Erythroblast (primary cell): ENCODE measurements at places on chromosomes 2 and 18.

DNA sequence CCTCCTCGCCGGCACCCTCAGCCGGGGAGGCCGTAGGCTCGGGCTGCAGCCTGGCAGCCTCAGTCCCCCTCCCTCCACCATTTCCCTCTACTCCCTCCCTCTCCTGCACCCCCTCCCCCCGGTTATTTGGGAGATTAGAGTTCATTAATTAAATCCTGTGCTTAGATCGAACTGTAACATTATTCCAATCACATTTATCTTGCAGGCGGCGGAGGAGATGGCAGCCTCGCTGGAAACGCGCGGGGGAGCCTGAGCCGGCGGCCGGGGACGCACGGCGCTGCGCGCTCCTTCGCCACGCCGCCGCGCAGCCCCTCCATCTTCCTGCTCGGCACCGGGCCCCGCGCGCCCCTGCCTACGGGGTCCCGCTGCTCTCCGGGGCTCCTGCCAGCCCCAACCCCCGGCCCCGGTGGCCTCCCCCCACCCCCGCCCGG, at the start of gene ST8SIA3:
Gene ST8SIA3, plus strand, starts transcription at position 287 of the 431 bp plus-strand sequence. CDS start 290 bp downstream, outside the sequence.
- DNase-seq = no peak

DNA sequence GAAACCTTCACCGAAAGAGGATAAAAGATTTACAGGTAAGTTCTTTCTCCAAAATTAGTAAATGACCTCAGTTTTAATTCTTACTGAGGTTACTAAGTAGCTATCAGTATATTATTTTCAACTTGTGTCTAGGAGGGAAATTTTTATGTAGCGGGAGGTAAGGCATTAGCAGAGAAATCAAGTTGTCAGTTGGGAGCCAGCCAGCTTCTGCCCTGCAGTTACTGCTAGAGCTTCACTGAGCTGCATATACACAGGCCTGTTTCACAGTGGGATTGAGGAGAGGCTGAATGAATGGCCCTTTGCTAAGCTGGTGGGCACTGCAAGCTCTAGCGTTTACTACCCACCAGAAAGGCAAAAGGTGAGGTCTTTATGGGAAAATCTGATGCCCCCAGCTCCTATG, 105.7 kb downstream of the ACAA2 start:
- no peak for DNase-seq

GRCh38 chr18:3611313-3612090, 161.5 kb downstream of the TGIF1 start:
- DNase-seq = no peak

GRCh38 chr2:170953941-170954340, 24.9 kb downstream of the GORASP2 start:
- no peak for DNase-seq

- DNase-seq = no peak
These were observed 34.0 kb downstream of the BMPR2 start for GRCh38 chr2:202410092-202410491.

DNA sequence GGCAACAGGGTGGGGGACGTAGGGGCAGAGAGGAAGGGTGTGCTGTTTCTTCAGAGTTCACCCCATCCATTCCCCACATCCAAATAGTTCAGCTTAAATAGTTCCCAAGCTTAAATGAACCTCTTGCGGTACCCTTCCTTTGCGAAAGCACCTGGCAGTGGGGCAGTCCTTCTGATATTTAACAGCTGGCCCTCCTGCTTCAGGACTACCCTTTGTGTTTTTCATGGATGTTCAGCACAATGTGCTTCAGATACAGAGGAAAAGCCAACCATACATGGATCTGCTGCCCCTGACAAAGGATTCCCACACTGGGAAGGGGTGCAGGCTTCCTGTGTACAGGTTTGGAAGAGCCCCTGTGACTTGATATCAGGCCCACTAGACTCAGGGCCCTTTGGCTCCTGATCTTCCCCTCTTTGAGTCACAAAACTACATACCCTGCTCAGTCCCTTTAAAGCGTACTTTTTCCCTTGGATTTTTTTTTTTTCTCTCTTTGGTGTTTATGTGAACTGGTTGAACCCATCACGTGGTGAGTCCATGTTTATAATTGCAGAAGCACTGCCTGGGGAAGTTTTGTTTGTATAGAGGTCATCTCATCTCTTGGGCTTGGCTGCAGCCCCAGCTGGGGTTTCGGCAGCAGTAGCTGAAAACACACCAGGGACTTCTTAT, 45.3 kb upstream of the IGFBP5 start:
- DNase-seq = no peak

DNA sequence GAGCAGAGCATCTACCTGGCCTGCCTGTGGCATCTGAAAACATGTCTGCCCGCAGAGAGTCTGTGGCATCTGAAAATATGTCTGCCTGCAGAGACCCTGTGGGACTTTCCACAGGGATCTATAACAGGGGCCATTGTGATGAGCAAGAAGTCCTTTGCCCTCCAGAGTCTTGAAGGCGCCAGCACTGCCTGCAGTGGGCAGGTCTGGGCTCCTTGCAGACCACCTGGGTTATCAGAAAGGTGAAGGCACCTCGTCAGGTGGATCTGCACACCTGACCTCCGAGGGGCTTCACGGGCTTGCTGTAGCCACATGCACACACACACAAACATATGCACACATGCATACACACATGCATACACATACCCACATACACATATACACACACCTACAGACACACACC, 189.5 kb upstream of the HDAC4 start:
- no peak for DNase-seq

DNA sequence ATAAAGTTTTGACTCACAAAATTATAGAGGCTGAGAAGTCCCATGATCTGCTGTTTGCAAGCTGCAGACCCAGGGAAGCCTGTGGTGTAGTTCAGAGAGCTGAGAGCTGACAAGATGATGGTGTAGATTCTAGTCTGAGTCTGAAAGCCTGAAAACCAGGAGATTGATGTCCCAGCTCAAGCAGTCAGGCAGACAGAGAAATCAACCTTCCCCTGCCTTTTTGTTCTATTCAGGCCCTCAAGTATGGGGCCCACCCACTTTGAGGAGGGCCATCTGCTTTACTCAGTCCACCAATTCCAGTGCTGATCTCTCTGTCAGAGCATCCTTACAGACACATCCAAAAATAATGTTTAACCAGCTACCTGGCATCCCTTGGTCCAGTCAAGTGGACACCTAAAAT, 479.6 kb downstream of the STK39 start:
- no peak for DNase-seq

DNA sequence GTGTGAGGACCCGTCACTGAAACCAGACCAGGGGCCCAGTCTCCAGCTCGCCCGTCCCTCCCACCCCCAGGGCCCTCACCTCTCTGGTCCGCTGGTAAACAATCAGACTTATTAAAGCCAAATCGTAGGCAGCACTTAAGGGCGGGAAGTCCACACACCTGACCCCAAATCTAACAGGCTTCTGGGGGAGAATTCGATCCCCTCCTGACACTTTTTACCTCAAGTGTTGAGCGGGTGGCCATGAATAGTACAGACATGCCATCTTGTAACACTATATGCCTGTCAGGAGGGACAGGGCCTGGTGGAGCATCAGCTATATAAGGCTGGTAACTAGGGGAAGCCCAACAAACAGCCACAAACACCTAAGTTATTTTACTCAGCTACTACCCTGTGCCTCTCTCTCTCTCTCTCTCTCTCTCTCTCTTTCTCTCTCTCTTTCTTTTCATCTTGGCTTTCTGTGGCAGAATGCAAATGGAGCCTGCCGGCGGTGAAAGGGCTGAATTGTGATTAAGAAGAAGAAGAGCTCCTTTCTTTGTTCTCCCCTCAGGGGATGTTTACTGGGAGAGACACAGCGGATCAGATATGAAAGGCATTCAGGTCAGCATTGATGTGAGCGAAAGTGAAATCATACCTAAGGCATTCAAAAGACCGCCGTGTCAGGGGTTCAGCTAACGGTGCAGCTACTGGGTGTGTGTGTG, 9.5 kb downstream of the ZEB2 start:
- peak; percentile 60 for DNase-seq

- no peak for DNase-seq
These were observed 96.9 kb downstream of the HDAC4 start for GRCh38 chr2:239303711-239304532.

- peak; percentile 49 for DNase-seq
These were observed 71.9 kb downstream of the UXS1 start for GRCh38 chr2:106122157-106122556.

GRCh38 chr2:68918497-68918896, 34.2 kb downstream of the GKN2 start:
- no peak for DNase-seq

DNA sequence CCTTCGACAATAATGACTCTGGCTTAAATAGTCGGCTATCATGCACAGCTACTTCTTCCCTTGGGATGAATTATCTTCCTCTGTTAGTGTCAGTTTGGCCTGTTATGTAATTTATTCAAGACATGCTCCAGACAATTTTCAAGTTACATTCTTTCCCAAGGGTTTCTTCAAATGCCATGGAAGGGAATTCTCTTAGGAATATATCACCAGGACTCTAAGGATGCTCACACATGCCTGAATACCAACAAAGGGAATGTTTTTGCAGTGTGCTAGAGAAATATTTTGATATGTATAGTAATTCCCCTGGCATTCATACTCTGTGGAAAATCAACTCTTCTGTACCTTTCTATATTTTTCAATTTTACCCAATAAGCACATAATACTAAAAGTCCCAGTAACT, 286.0 kb upstream of the KYNU start:
- DNase-seq = no peak

- DNase-seq = no peak
These were observed 85.4 kb downstream of the RTN4 start for GRCh38 chr2:54964816-54965215.

- DNase-seq = no peak
These were observed 105.5 kb upstream of the SYT4 start for GRCh38 chr18:43382641-43383403.

DNA sequence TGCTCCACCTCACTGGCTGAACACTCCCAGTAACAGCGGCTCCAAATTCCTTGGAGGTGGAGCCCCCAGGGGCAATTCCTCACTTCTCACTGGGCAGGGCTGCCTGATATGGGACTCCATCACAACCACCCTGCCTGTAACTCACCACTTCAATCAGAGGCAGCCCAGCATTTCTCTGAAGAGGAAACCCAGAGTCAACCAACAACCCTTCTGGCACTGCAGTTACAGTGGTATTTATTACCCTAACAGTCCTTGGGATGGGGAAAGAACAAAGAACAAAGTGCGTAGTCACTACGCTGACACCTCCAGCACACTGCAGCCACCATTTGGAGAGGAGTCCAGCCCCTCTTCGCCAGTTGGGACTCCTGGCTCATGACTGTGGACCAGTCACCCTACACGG, 85.7 kb upstream of the GALNT13 start:
- no peak for DNase-seq

DNA sequence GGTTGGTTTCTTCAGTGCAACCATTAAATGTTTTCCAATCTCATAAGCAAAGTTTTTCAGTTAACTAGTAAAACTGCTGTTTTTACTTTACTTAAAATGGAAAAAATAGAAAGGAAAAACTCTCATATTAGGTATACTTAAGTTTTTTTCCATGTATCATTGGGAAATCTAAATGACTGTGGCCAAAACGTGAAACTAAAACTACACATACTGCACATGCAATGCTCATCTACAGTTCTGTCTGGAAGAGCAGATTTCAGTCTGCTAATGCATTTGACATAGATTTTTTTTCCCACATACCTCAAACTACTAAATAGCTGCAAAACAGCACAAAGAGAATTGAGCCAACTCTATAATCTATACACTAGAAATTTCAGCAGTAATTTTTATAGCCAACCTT, 62.6 kb downstream of the COL5A2 start:
- DNase-seq = no peak

DNA sequence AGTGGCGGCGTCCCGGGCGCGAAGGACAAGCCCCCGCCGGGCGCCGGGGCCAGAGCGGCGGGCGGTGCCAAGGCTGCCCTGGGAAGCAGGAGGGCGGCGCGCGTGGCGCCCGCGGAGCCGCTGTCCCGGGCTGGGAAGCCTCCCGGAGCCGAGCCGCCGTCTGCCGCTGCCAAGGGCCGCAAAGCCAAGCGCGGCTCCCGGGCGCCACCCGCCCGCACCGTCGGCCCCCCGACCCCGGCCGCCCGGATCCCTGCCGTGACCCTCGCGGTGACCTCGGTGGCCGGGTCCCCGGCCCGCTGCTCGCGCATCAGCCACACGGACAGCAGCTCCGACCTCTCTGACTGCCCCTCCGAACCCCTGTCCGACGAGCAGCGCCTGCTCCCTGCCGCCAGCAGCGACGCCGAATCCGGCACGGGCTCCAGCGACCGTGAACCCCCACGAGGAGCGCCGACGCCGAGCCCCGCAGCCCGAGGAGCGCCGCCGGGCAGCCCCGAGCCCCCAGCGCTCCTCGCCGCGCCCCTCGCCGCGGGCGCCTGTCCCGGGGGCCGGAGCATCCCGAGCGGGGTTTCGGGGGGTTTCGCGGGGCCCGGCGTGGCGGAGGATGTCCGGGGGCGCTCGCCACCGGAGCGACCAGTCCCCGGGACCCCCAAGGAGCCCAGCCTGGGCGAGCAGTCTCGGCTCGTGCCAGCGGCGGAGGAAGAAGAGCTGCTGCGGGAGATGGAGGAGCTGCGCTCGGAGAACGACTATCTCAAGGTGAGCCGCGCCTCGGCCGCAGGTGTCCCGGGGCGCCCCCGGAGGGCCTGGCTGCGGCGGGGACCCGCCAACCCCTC, 820 bp downstream of the MTCL1 start:
- DNase-seq = peak; percentile 45

DNA sequence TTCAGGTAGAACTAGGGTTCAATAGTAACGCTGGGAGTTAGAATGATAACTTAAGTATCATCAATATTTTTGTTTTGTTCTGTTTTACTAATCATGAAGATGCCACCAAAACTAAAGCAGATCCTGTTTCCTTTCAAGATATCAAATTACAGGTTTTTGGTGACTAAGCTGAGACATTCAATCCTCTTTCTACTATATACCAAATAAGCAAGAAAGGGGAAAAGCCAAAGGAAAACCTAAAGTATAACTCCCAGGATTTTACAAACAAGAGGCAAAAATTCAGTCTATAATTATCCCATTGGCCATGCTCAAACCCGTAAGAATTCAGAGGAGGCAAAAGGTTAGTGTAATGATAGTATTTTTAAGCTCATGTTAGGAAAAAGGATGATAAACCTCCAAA, 175.2 kb upstream of the CCDC150 start:
- no peak for DNase-seq

DNA sequence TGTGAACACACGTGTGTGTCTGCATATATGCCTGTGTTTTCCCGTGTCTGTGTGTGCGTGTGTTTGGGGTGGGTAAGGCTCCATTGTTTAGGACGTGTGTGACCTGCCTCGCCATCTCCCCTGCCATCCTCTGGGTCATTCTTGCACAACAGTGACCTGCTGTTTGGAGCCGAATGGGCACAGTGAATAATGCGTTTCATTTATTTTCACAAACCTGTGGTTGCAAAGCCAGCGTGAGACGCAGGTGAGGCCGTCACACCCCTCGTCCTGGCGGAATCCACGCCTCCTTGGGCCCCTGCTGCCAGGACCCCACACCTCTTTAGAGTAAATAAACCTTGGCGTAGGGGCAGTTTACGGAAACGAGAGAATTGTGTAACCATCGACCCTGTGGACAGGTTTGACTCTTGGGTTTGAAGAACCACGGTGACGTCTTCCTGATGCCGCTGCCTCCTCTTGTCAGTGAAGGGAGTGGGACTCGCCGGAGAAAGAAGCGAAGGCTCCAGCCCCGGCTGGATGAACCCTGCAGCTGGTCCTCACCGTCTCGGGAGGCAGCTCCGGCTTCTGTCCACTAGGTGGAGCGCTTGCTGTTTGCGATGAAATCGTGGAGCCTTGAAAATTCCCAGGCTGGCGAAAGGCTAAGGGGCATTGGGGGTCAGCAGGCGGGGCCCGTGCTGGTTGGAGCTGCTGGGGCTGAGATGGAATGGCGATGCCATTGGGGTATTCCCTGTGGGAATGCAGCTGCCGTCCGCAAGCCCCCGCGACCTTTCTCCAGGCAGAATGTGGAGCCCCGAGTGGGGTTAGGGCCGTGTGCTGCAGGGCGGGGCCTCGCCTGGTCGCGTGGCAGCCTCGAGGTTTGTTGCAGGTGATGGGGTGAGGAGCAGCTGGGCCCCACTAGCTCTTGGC, 81.1 kb downstream of the RTP5 start:
- DNase-seq = peak; percentile 24
